ENCODE measurements at places on chromosomes 13 and 19. TPM values are rescaled to one million over a fixed set of nuclear protein-coding genes. Genes with fewer than 3 reads are reported as not detected.

GRCh38 chr19:48844472-48844871 is 8.2 kb upstream of the HSD17B14 start:
- peak; percentile 78 for DNase-seq

GRCh38 chr19:16895467-16896145 is 6.8 kb downstream of the F2RL3 start:
- no peak for DNase-seq

DNA sequence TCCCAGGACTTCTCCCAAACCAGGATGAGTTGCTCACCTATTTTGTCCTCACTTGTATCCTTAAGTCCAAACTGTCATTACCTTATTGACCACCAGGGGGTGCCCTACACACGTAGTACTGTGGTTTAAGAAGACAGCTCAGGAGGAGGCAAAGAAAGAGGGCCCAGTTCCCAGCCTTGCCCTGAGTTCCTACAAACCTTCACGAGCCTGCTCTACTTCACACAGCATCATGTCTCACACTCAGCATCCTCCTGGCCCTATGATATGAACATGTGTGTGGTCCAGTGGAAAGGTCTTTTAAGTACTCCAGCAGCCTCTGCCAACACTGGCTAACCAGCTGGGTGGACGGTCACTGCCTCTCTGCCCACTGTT is 8.1 kb upstream of the ZNF784 start:
- DNase-seq: peak; percentile 99

DNA sequence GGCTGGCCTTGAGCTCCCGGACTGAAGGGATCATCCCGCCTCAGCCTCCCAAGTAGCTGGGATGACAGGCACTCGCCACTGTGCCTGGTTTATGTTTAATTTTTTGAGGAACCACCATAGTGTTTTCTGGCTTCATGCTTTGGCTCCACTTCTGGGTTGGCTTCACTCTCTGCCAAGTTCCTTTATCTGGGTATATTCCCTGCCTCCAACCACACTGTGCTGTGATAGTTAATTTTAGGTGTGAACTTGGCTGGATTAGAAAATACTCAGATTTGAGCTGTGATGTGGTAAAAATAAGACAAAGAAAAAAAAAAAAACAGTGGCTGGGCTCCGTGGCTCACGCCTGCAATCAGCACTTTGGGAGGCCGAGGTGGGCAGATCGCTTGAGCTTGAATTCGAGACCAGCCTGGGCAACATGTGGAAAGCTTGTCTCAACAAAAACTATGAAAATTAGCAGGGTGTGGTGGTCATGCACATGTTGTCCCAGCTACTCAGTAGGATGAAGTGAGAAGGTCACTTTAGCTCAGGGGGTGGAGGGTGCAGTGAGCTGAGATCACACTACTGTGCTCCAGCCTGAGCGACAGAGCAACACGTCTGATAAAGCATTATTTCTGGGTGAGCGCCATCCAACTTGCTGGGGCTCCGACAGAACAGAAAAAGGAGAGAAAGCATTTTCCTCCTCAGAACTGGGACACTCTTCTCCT is 7.5 kb upstream of the ILF3 start:
- no peak for DNase-seq

GRCh38 chr13:26872525-26873385 is 112.2 kb upstream of the GPR12 start:
- peak; percentile 91 for DNase-seq

DNA sequence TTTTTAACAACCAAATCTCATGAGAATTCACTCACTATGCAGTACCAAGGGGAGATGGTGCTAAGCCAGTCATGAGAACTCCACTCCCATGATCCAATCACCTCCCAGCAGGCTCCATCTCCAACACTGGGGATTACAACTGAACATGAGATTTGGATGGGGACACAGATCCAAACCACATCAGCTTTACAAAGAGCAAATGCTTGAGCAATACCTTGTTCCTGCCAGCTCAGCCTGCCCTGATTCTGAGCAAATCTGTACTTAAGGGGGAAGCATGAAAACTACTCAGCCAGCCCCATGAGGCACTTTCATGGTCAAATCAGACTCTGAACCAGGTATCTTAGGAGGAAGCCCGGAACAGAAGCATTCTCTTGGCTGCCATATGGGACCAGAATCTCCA is 259.9 kb downstream of the TBC1D4 start:
- DNase-seq: no peak

- peak; percentile 76 for DNase-seq
Observed at GRCh38 chr13:49220036-49220855, at the start of gene MLNR. Gene MLNR (plus strand): TSS chr13:49220338. CDS start chr13:49220338, 0 bp downstream.

GRCh38 chr13:39134574-39134973 is 96.3 kb downstream of the NHLRC3 start:
- no peak for DNase-seq

GRCh38 chr19:50912727-50913716 is 1.8 kb upstream of the KLK4 start:
- no peak for DNase-seq

GRCh38 chr13:61546911-61547310 is 131.3 kb upstream of the PCDH20 start:
- no peak for DNase-seq

DNA sequence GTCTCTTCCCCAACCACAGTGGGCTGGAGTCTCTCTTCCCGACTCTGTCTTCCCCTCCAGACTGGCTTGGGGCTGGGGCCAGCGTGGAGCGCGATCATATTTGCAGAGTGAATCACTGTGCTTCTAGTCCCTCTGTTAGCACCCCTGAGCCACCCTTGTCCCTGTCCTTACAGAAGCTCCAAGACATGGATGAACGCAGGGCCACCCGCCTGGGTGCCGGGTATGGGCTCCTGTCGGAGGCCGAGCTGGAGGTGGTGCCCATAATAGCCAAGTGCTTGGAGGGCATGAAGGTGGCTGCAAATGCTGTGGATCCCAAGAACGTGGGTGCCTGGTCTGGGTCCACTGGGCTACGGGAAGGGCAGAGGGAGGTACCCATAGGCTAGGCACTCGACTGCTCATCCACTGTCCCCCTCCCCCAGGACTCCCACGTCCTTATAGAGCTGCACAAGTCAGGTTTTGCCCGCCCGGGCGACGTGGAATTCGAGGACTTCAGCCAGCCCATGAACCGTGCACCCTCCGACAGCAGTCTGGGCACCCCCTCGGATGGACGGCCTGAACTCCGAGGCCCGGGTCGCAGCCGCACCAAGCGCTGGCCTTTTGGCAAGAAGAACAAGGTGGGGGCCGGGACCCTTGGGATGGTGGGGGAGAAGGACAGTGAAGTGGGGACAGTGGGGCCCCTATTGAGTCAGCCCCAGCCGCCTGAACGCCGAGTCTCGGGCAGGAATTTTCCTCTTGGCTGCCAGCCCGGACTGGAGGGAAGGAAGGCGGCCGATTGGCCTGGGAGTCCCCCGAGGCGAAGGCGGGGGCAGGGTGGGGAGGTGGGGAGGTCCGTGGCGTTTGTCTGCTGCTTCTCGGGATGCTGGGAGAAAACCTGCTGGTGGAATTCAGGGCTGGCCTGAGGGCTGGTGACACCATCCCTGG is 5.2 kb downstream of the TRIP10 start:
- no peak for DNase-seq

GRCh38 chr13:34208336-34208735 is 390.4 kb downstream of the RFC3 start:
- no peak for DNase-seq

- DNase-seq: no peak
Observed at GRCh38 chr13:34256236-34256635, 438.3 kb downstream of the RFC3 start.

DNA sequence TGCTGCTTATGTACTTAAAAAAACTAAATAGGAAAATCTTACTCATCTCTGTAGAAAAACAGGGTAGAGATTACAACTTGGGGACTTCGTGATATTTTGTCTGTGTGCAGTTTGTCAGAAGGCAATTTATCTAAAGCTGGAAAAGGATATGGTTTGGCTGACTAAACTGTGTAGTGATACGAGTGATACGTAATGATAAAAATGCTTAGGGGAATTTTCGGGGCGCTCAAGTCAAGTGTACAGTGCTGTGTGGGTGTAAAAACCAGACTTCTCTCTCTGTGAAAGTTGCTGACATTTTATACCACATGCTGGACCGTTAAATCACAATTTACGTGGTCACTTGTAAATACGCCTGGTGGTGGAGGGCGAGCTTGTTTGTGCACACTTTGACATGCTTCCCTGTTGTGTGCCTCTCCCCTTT is 221.7 kb downstream of the KCNRG start:
- no peak for DNase-seq

- no peak for DNase-seq
Observed at GRCh38 chr13:43441899-43442499, 344.8 kb downstream of the ENOX1 start.

GRCh38 chr19:56759531-56759930 is 81.0 kb downstream of the PEG3 start:
- DNase-seq: no peak

DNA sequence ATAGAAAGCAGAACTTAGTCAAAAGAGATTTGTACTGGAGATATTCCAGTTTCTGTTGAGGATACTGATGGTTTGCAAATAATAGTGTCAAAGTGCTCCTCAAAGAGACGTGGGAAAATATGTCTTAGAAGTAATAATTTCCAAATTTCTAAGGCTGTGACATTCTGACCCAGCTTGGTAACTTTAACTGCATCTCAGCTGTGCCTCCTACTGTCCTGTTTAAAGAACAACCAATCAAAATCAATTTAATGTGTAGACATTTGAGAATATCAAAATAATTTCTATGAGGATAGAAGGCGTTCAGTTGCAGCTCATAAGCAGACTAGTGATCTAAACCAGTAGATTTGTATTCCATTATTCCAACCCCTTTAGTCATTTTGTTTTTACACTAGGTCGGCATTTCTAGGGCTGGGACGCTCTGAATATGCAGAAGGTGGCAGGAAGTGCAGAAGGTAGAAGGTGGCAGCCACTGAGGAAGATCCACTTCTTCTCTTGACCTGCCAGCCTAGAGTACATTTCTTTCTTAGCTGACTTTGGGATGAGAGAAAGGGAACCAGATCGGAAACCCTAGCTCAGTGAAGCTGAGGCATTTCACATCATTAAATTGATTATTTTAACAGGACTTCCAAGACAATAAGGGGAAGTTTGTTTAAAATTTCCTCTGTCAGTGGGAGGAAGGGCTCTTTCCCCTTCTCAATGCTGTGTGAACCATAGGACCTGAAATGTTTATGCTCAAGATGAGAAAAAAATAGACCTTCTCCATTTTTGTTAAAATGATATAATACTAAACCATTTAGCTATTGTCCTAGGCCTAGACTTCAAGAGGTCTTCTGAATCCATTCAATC is 67.5 kb downstream of the COL4A1 start:
- DNase-seq: no peak

GRCh38 chr19:30065680-30066606 is 123.9 kb downstream of the URI1 start:
- DNase-seq: no peak

- peak; percentile 93 for DNase-seq
Observed at GRCh38 chr13:61415058-61415721, 459 bp downstream of the PCDH20 start.

GRCh38 chr13:29522044-29522685 is 73.3 kb downstream of the SLC7A1 start:
- DNase-seq: no peak

DNA sequence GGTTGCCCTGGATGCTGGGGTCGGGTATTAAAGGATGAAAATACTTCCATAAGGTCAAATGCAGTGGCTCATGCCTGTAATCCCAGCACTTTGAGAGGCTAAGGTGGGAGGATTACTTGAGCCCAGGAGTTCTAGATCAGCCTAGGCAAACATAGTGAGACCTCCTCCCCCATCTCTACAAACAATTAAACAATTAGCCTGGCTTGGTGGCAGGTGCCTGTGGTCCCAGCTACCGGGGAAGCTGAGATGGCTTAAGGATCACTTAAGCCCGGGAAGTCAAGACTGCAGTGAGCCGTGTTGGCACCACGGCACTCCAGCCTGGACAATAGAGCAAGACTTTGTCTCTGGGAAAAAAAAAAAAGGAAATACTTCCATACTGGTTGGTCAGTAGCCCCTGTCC is 1.5 kb downstream of the KLK11 start:
- DNase-seq: no peak

GRCh38 chr13:57630661-57631595 is 616 bp upstream of the PCDH17 start:
- DNase-seq: peak; percentile 46

GRCh38 chr13:114298866-114299265 is 15.4 kb upstream of the CHAMP1 start:
- DNase-seq: no peak

DNA sequence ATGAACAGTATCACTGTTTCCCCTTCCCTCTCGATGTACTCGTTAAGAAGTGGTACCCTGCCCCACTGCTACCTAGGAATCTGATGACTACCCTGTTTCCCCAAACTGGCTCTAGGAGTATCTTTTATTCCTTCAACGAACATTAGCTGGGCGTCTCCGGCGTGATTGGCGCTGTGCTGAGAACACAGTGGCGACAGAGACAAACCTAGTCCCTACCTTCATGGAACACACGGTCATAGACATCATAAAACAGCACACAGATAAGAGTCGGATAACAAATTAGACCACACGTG is 730 bp downstream of the SYMPK start:
- no peak for DNase-seq

DNA sequence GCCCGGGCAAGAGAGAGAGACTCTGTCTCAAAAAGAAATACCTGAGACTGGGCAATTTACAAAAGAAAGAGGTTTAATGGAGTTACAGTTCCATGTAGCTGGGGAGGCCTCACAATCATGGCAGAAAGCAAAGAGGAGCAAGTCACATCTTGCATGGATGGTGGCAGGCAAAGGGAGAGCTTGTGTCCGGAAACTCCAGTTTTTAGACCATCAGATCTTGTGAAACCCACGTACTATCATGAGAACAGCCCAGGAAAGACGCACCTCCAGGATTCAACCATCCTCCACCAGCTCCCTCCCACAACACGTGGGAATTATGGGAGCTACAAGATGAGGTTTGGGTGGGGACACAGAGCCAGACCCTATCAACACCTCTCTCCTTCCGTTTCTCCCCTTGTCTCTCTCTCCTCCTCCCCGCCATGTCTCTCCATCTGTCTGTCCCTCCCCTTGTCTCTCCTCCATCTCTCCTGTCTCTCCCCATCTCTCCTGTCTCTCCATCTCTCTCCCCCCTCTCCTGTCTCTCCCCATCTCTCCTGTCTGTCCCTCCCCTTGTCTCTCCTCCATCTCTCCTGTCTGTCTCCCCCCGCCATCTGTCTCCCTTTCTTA is 10.0 kb downstream of the POLR2E start:
- DNase-seq: no peak

CYSLTR2 gene
- total RNA-seq: not detected

PLPP2 gene
- 82.6 TPM for total RNA-seq

BCL2L12 gene
- total RNA-seq: 61.3 TPM

SMIM17 gene
- 0.19 TPM for total RNA-seq

TRIM13 gene
- total RNA-seq: 25.3 TPM

MICOS13 gene
- total RNA-seq: 9.1 TPM

ETV2 gene
- not detected for total RNA-seq

CEACAM6 gene
- total RNA-seq: not detected

REX1BD gene
- 124 TPM for total RNA-seq

C13orf42 gene
- total RNA-seq: 24.5 TPM

ZNF470 gene
- 8.7 TPM for total RNA-seq

SRRM5 gene
- total RNA-seq: not detected

CYP2B6 gene
- 1.2 TPM for total RNA-seq

LYPD3 gene
- 3.0 TPM for total RNA-seq

ALDH16A1 gene
- total RNA-seq: 62.3 TPM

ZNF681 gene
- 16.8 TPM for total RNA-seq

IZUMO2 gene
- total RNA-seq: not detected

ICAM5 gene
- 2.7 TPM for total RNA-seq

PSG2 gene
- total RNA-seq: not detected
